ENCODE measurements at places on chromosomes 3 and 15. TPM values are rescaled to one million over a fixed set of nuclear protein-coding genes. Genes with fewer than 3 reads are reported as not detected.

GRCh38 chr15:31385736-31386135 lies 59.1 kb downstream of the KLF13 start:
- DNase-seq = no peak

DNA sequence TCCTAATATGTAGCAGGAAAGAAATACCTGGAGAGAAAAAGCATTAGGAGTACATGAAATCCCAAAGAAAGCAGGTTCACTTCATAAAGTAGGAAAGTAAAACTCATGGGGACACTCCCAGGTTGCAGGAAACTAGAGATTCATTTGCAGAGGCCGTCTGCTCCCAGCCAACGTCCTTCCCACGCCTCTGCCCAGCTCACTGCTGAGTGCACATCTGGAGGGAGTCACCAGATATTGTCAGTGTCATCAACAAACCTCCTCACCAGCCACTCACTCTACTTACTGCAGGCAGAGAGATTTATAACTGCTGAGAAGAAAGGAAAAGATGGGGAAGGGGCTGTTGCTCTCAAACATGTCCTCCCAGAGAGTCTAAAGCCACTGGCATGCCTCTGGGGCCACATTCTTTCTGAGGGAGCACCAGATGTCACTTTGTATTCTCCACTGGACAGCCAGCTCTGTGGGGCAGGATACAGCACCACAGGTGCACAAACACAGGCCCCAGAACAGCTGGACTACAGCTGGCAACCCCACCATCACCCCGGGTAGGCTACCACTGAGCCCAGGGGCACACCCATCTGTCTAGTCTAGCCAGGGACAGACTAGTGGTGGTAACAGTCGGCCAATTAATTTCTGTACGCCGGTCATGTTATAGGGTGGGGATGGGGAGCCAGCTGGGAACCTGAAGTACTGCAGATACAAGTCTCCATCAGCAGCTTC lies 64.5 kb downstream of the NPTN start:
- no peak for DNase-seq

GRCh38 chr3:57078344-57078634 lies 17.8 kb downstream of the SPATA12 start:
- no peak for DNase-seq

DNA sequence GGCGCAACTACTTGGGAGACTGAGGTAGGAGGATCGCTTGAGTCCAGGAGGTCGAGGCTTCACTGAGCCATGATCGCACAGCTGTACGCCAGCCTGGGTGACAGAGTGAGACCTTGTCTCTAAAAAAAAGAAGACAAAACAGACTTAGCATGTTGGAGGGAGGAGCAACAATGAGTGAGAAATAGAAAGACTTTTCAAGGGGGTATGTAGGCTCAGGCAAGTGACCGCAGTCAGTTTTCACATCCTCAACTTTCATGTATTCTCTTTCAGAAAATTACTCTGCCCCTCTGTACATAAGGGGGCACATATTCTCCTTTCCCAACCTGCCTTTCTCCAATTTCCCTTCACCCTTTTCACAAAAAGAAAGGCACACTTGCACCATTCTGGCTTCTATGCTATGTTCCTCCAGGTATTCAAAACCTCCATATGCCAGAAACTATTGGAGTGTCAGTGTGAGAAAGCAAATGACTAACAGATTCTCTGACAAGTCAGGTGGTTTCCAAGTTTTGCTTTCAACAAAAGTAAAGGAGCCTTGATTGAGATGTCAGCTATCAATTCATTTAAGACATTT lies 7.6 kb downstream of the NSUN3 start:
- DNase-seq = no peak

IL17RE gene
- total RNA-seq = 0.37 TPM

GOLGA8F gene
- total RNA-seq = 0.05 TPM

GRCh38 chr15:79724804-79725203 lies 172.0 kb downstream of the MTHFS start:
- DNase-seq = no peak

- no peak for DNase-seq
Measured at GRCh38 chr3:99909714-99910495, 92.2 kb downstream of the CMSS1 start.

- DNase-seq = no peak
Measured at GRCh38 chr3:28326458-28326926, 22.0 kb upstream of the ZCWPW2 start.

DNA sequence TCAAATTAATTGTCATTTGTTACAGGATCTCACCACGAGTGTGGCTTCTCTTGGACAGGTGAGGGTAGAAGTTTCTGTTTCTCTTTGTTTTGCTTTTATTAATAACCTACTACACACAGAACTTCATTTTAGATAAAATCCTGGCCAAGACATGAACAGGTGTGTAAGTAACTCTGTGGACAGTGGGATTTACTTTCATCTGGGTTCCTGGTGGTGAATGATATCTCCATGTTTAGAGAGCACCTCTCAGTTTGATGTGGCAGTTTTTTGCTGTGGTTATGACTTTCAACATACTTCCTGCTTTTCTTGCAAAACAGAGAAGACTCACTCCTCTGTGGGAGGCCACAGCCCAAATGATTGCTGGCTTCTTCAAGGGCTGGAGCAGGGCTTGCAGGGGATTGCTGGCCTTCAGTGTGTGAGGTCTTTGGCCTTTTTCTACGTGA lies 71.1 kb upstream of the XCR1 start:
- DNase-seq = no peak

- no peak for DNase-seq
Measured at GRCh38 chr15:77173487-77173886, 102.6 kb upstream of the TSPAN3 start.

GOLGA6L10 gene
- total RNA-seq = 0.19 TPM

DNA sequence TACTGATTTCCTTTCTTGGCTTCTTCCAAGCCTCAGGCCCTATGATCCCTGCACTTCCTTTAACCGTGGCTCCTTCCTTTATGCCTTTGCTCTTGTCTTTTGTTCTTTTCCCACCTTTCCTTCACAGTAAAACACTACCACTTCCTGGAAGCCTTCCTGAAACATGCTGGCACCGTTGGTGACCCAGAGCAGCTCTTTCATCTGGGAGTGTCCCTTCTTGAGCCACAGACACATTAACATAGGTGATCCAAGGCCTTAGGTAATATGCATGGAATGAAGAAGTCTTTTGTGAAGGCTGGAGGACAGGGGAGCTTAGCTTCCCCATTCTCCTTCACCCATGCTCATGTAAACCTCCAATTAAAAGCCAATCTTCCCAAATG lies 39.4 kb downstream of the AMOTL2 start:
- no peak for DNase-seq

ARPP21 gene
- total RNA-seq = not detected

- DNase-seq = no peak
Measured at GRCh38 chr3:67227030-67227429, 228.9 kb downstream of the KBTBD8 start.

DNA sequence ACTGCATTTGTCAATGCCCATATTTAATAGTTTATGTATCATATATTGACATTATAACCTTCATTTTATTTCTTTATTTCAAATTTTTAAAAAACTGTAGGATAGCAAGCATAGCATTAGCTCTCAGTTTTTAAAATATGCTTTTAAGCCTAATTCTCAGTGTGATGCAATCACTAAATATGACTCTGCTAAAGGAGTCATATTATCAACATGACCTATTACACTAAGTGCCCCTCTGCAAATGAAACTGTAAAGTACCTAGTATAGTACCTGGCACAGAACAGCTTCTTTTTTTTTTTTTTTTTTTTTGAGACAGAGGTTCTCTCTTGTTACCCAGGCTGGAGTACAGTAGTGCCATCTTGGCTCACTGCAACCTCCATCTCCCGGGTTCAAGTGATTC lies 179.4 kb upstream of the CGNL1 start:
- DNase-seq = no peak

DNA sequence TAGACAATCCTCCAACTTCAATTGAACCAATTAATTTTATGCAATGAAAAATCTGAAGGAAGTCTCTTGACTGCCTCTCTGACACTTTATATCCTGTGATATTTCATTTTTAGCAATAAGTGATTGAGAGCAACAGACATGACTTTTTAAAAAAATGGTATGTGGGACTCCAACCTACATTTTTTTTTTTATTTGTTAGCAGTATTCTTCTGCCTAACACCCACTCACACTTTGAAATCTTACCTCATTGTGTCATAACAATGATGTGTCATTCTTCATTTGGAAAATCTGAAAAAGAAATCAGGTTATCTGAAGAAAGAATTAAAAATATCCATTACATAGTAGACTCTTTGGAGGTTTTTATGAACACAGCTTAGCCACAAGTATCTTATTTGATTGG lies 541.3 kb upstream of the KCNMB2 start:
- no peak for DNase-seq

DNA sequence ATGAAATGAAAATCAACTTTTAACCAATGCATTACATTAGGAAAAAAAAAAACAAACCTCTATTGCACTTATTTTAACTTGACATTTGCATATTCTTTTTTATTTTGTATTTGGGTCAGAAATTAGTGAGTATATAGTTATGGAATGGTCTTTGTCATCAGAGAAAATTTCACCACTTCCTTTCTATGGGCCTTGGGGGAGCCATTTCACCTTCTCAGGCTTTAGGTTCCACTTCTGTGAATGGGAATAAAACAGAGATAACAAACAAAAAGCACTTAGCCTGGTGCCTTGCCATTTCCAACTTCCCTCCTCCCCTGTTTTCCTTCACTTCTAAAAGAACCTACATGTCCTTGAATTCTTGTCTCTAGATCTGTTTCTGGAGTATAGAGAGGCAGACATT lies 168.0 kb upstream of the STT3B start:
- peak; percentile 18 for DNase-seq

DNA sequence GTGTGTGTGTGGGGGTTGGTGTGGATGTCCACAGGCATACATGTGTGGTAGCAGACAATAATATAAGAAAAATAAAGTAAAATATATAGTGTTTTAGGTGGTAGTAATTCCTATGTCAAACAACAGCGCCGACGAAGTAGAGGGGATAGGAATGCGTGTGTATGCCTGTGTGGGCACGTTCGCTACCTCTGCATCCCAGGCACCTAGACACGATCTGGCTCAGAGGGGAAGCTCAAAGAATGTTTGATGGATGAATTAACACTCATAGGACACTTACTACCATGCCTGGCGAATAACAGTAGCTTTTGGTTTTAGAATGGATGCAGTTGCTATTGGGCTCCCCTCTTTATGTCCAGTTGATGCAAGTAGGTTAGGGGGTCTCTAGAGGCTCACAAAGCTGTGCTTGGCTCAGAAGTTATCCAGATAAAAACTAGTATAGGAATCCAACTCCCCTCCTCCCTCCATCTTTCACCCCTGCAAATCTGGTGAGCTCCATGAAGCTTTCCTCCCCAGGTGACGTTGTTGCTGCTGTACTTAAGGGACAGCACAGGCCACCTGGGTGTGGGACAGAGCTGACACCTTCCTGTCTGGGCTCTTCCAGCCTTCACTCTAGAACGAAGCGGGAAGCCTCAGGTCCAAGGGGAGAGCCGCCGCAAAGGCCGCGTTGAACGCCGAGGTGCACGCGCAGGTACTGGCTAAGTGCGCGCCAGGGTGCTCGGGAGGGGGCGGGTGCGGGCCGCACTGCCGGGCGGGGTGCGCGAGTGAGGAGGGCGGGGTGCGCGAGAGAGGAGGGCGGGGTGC lies 192.6 kb upstream of the LYSMD4 start:
- peak; percentile 4 for DNase-seq

DNA sequence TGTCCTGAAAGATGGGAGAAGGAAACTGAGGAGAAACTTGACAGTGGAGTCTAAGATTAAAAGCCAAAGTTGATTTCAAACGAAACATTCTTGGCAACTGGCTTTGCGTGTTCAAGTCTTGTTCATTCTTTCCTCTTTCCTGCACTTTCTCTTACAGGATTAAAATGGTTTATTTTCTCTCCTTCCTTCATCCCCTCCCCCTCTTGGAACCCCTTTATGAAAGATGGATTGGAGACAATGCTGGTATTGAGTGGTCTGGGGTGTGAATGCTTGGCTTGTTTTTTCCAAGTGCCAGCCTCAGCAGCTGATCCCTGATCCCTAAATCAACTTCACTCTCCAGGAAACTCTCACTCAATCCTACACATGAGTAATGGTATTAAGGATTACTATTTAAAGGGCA lies 703 bp upstream of the LSAMP start:
- no peak for DNase-seq

TMC3 gene
- total RNA-seq = not detected

DNA sequence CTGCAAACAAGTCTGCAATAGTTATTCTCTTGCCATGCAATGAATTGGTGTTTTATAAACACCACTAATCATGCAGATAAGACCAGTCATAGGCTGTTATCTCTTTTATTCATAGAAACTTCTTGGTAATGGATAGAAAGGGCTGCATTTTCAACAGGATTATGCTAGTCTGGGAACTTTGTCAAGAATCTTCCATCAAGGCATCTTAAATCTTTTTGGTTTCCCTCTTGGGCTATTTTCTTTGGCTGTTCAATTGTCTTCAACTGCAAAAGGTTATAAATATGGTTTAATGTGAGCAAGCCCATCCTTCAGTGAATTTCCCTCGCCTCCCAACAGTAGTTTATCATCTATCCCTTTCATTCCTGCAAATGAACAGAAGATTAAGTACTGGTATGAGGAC lies 59.0 kb upstream of the MINAR1 start:
- no peak for DNase-seq

- no peak for DNase-seq
Measured at GRCh38 chr3:73552700-73553099, 72.0 kb downstream of the PDZRN3 start.

DNA sequence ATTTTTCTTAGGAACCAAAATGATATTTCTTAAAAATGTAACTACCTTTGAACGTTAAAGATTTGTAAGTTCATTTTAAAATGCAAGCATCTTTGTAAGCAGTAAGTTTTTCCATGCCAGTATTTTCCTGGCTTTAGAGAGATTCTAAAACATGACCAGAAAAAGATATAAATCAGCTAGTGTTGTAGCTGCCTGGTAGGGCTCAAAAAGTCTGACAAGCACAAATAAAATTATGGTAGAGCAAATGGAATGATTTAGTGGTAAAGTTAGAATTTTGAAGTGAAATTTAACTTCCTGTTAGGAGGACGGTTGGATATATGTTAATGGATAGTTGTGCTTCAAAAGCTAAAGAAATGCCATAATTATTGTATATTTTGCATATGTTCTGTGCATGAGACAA lies 29.7 kb downstream of the GABRR3 start:
- DNase-seq = no peak

GRCh38 chr3:192850451-192850981 lies 67.1 kb downstream of the MB21D2 start:
- peak; percentile 39 for DNase-seq

- no peak for DNase-seq
Measured at GRCh38 chr15:79496838-79497237, 64.7 kb downstream of the MINAR1 start.

DNA sequence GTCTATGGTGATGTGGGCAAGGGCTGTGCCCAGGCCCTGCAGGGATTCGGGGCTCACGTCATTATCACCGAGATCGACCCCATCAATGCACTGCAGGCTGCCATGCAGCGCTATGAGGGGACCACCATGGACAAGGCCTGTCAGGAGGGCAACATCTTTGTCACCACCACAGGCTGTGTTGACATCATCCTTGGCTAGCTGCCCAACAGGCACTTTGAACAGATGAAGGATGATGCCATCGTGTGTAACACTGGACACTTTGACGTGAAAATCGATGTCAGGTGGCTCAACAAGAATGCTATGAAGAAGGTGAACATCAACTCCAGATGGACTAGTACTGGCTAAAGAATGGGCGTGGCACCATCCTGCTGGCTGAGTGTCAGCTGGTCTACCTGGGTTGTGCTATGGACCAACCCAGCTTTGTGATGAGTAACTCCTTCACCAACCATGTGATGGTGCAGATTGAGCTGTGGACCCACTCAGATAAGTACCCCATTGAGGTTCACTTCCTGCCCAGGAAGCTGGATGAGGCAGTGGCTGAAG lies 6.1 kb upstream of the USP8 start:
- DNase-seq = no peak
